CD4-positive, alpha-beta T cell treated with Interleukin-12 subunit alpha and Interleukin-12 subunit beta, for 1 hour (primary cell): ENCODE measurements at places on chromosomes 6 and 20.

DNA sequence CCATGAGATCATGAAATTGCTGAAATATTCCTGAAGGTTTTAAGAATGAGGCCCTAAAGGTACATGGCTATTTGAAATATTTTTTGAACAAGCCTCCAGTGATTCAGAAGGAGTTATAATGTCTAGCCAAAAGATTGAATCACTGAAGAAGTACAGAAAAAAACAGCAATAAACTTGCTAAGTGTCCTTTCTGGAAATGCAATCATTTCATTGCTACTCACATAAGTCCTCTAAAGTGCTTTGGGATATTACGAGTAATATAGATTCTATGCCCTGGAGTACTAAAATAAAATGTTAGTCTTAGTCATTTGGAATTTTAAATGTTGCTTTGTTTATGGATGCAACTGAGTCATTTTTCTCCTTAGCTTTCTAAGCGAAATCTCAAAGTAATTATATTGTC is 32.7 kb downstream of the CENPW start:
- no peak for DNase-seq

- DNase-seq = no peak
These were observed 187.3 kb downstream of the GPX5 start for GRCh38 chr6:28712982-28713381.

GRCh38 chr20:3483784-3484183 is 13.0 kb downstream of the ATRN start:
- DNase-seq = no peak

DNA sequence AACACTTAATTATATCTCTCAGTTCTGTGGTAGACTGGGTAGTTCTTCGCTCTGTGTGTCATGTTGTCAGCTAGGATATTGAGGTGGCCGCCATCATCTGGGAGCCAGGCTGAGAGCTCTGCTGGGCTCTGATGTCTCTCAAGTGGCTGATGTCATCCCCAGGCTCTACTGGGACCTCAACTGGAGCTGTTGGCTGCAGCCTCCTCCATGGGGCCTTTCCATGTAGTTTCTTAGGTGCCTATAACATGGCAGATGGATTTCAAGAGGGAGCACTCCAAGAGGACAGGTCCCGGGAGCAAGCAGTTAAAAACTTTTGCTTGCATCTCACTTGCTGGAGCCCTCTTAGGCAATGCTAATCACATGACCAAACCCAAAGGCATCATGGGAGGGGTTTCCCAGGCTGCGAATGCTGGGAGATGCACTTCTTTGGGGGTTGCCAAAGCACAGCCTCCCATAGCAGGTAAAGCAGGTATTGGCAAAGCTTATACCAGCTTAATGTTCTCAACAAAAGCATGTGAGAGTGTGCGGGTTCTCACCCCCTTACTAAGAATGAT is 129.8 kb downstream of the TMEM242 start:
- DNase-seq = no peak

- no peak for DNase-seq
These were observed 214.4 kb downstream of the RNF144B start for GRCh38 chr6:18601516-18602020.

GRCh38 chr20:41958391-41958790 is 340.2 kb upstream of the CHD6 start:
- no peak for DNase-seq

GRCh38 chr20:6835609-6836008 is 68.1 kb downstream of the BMP2 start:
- DNase-seq = no peak

GRCh38 chr20:25127761-25128537 is 46.0 kb upstream of the VSX1 start:
- no peak for DNase-seq

DNA sequence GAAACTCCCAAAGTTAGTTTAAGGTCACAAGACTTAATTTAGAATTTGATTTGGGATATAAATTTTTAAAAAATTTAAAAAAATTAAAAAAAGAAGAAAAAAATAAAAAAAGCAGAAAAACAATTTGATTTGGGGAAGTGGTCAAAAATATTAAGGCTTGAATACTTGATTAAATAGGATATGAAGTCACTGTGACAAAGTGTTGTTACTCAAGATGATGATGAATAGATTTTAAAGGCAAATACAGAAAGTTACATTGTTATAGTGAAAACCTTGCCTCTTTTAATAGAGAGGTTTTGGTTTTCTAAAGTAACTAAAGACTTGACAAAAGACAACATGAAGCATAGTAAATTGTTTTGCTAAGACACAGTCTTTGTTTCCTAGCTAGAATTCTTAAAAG is 7.2 kb downstream of the CST9 start:
- DNase-seq = no peak

GRCh38 chr20:21559305-21559704 is 45.4 kb upstream of the NKX2-2 start:
- peak; percentile 20 for DNase-seq
